ENCODE measurements at places on chromosomes 2 and 18.
A peak's percentile ranks its signal among the peaks of the same experiment; 100 is the strongest.

DNA sequence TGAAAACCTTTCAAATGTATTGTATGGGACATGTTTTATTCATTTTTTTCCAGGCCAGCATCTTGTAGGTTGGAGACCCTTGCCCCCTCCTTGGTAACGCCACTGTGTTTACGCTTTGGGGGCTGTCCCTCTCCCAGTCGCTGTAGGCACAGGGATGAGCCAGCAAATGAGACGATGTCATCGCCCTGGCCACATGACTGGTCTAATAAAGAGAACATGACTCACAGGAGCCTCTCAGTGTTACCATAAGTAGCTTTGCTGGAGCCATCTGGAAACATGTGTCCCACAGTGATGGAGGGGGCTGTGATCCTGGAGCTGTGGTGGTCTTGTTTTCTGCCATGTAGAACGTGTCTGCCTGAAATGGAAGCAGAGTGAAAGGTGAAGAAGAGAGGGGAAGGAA is 78.9 kb downstream of the CD8B2 start:
- DNase-seq, result peak; percentile 73

- no peak for DNase-seq
Measured at GRCh38 chr18:47403317-47403716, 151.9 kb upstream of the SKOR2 start.

- peak; percentile 4 for DNase-seq
Measured at GRCh38 chr18:38790303-38790702, 1224.7 kb upstream of the CELF4 start.

DNA sequence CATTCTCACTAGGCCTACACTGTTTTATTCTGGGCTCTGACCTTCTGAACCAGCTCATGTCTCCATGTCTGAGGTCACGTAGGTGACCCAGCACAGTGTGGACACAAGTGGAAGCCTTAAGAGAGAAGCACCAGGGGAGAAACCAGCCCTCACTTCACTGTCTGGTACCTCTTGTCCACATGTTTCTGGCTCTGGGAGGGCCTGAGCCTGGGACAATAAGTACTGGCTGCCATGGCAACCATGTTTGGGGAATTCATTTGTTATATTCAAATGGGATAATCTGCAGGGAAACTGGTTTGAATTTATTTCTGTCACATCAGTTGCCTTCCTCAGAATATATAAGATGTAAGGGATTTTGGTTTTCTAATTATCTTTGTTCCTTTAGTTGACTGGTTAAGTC is 23.3 kb downstream of the MYO3B start:
- no peak for DNase-seq

DNA sequence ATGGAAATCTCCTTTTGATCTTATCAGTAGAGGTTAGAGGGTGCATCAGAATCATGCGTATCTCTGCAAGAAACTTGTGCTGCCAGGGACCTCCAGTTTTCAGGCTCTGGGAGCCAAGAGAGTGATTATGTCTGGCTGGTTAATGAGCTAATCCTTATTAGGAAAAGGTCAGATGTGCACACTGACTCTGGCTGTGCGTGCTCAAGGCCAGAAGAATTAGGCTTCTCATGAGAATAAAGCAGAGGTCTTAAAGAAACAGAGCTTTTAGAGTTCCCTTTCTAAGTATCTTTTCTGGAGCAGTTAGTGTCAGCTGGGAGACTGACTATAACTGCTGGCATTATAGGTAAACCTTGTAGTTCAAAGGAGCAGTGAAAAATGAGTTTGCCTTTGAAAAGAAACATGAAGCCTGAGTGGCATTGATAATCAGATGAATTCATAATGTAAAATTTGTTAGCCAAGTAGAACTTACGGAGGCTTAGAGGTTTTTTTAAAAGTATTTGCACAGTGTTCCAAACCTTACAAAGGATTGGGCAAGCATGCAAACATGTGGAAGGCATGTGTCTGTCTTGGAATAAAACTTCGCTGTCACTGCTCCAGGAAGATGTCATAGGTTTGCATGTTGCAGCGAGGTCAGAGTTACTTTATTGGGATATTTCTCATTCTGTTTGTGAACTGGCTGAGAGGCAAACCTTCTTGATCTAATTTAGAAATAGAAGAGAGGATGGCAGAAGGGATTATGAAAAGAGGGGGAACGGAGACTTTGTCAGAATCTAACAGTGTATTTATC is 151.7 kb downstream of the ARHGAP28 start:
- no peak for DNase-seq

DNA sequence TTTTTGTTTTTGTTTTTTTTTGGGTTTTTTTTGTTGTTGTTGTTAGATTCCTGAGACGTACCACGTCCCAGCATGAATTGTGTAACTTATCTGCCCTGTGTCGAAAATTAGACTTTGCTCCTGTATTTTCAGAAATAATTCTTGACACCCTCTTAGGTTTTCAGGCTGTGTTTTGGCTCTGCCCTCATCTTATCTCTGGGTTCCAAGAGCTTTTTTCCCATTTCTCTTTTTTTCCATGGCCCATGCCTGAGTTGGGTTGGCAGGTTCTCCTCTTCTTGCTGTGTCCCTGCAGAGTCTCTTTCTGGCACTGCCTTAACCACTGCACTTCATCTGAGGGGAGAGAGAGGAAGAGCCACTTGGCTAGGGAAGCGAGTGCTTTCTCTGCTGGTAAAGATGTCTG is 42.4 kb downstream of the CTIF start:
- no peak for DNase-seq

DNA sequence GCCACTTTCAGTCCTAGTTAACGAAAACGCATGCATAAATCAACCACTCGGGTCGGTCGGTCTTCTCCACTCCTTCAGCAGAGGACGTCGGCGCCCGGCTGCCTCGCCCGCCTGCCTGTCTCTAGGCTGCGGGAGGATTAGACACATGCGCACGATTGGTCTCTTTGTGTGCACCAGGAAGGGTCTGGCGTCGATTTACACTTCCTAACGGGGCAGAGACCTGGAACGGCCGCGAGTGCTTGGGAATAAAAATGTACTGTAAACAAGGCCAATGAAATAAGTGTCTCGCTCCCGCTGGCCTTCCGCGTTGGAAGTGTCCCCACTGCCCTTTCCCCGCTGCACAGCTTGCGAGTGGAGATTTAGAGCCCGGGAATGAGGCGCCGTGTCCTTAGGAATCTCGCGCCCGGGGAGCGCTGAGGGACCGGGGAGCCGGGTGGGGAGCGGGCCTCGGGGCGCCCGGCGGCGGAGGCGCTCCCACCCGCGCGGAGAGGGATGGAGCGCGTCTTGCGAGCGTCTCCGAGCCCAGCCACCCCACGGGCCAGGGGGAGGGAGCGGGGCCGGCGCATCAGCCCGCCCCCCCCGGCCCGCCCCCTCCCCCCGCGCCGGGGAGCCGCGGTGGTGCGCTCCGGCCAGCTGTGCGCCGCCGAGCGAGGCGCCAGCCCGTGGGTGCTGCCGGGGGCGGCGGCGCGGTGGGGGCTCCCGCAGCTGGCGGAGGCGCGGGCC is at the start of gene DOK6:
DOK6 (plus strand) TSS at position 636 of the 723 bp plus-strand sequence.
- DNase-seq, result peak; percentile 73

GRCh38 chr2:54287532-54287931 is 31.5 kb upstream of the TSPYL6 start:
- DNase-seq, result no peak

DNA sequence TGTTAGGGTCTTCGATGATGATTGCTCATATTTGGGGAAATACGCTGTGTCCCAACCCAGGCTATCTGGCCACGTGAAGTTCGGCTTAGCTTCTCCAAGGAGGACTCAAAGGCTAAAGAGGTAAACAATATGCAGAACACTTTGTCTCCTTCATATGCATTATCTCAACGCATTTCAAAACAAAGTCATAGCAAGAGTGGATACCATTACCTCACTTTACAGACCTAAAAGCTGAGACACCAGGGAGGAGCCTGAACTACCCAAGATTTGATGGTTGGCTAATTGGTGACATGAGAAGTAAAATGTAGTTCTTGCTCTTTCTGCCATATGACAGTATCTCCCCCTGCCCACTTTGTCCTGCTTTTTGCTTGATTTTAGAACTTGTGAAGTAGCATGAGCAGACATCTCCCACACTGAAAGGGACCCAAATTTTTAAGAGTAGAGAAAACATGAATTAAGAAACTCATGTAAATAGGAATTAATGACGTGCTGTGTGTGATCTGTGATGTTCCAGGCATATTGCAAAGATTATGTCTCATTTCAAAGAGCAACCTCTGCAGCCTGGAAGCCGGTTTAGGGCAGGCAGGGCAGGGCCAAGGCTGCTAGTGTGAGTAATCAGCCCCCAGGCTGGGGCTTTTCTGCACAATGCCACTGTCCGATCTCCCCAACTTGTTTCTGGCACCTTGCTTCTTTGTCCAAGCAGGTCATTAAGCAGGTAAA is 144.5 kb downstream of the BCL11A start:
- DNase-seq, result no peak

GRCh38 chr2:18301421-18302139 is 258.9 kb downstream of the RDH14 start:
- DNase-seq, result no peak

DNA sequence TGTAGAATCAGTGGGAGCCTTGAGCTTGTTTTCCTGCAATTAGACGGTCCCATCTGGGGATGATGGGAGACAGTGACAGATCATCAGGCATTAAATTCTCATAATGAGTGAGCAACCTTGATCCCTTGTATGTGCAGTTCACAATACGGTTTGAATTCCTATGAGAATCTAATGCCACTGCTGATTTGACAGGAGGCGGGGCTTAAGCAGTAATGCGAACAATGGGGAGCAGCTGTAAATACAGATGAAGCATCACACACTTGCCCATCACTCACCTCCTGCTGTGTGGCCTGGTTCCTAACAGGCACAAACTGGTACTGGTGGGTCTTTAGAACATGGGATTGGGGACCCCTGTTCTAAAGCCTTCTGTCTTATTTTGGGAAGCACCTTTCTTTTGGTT is 17.9 kb upstream of the NYAP2 start:
- no peak for DNase-seq

DNA sequence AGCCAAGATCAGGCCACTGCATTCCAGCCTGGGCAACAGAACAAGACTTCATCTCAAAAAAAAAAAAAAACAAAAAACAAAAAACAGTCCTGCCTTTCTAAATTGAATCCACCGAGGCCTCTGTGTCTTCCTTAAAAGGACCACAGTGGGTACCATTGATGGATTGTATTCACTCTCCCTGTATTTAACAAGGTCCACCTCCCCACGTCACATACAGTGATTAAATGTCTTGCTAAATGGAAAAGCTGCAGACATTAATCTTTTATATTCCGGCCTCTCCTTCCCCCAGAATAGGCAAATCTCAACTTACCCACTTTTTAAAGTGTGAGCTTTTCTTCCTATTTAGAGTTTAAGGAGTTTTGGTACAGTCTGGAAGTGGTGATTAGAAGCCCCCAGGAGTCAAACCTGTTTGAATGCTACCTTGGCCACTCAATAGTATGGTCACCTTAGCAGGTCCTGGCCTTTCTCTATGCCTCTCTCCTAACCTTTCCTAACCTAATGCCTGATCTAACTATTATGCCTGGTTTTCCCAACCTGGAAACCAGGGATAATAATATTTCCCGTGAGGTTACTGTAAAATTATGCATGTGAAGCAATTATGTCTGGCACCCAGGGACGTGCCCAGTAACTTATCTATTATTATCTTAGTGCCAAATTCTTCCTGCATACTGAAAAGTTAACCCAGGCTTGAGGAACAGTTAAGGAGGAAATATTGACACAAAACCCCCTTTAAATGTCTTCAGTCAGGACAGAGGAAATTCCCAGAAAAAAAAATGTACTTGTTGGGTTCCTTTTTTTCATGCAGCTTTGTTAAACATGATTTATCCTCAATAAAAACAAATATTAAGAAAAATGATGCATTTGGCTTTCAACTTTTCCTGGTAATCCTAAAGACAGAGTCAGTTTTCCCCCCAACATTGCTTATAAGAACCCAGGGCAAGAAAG is 3.1 kb downstream of the NFE2L2 start:
- no peak for DNase-seq

DNA sequence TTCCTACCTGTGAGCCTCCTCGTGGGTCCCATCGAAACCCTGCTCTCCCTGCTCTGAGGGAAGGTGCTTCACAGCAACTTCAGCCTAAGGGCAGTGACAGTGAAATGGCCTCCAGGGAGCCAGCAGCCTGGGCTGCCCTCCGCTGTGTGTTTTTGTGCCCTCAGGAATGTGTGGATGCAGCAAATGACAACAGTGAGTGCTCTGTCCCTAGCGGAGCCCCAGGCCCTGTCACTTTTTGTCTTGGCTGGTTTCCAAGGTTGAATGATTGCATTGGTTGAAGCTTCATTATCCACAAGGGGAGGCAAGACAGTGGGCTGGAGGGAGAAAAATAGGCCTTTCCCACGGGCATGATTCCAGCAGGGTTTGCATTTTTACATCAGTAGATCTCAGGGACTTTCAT is 42.9 kb downstream of the STON1 start:
- DNase-seq, result no peak

DNA sequence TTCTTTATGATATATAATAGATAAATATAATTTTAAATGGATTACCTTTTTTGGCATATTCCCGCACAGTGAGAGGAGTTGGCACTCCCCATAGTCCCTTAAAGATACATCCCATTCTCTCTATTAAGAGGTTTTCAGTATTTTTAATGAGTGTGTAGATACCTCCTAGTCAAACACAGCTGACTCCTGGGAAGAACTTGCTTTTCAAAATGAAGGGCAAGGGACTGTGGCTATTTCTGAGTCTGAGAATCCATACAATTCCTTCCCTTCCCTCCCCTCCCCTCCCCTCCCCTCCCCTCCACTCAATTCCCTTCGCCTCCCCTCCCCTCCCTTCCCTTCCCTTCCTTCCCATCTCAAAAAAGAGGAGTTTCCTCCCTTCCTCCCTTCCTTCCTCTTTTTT is 93.5 kb downstream of the PRPF40A start:
- DNase-seq, result no peak

DNA sequence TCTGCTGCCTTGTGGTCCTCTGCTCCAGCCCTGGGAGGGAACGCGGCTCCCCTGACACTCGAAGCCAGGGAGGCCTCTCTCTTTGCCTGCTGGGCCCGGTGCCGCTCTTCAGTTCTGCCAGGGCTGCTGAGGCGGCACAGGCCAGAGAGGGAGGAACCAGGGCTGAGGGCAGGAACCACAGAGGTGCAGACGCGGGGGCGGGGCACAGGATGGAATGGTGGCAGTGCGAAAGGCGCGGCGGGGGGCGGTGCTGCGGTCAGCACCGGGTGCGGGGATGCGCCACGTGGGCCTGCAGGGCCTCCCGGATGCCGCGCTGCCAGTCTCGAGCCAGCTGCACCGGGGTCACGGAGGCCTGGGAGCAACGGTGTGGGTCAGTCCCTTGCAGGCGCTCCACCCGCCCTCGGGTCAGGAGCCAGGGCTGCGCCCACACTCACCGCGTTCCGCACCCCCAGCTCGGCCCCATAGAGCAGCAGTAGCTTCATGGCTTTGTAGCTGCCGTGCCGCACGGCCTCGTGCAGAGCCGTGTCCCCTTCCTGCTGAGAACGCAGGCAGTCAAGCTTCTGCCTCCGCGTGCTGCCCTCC is 4.4 kb downstream of the ANKRD23 start:
- no peak for DNase-seq
